ENCODE measurements at places on chromosomes 5 and 9.

GRCh38 chr9:89710697-89711096 is 105.9 kb downstream of the GADD45G start:
- no peak for DNase-seq

DNA sequence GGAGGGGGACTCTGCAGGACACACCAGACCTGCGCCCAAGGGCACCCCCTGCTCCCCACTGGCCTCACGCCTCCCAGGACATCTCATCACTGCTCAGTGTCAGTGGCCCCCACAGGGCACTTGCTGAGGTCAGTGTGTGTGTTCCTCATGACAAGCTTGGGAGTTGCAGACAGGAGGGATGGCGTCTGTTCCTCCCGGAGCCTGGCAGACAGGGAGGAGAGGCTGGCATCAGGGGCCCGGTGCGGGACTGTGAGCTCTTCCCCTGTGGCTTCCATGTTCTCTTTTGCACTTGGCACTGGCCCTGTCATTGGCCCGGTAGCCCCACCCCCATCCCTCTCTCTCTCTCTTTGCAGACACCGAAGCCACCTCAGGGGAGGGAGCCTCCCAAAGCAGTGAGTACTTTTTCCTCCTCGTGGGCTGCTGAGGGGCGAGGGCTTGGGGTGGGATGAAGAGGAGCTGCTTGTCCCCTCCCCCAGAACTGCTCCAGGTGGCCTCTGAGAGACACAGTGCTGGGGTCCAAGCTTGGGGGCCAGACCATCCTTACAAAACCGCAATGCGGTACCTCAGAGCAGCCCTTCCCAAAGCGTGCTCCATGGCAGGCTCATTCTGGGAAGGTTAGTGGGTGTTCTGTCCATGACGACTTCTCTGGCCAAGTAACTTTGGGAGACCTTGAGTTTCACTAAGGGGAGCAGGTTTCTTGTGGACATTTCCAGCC is 75.7 kb downstream of the AMBP start:
- no peak for DNase-seq

DNA sequence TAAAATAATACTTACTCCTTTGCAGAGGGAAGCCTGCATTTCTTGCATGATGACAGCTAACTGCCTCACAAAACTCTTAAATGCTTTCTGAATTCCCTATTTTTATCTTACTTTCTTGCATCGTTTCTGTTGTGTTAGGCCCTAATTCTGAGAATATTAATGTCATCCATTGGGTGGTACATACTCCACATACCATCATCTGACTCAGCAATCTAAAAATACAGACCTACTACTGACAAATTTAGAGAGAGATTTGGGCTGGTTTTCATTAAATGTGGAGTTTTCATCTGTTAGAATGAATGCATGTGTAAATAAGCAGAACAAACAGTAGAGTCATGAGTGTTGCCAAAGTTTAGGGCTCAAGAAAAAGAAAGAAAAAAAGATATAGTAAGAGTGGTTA is 26.5 kb upstream of the KCNN2 start:
- DNase-seq = no peak

- DNase-seq = no peak
These were observed 1738.8 kb downstream of the EFNA5 start for GRCh38 chr5:105931881-105932421.

GRCh38 chr9:119092125-119092524 is 277.1 kb downstream of the BRINP1 start:
- DNase-seq = no peak

GRCh38 chr9:70060883-70061507 is 17.3 kb downstream of the MAMDC2 start:
- peak; percentile 18 for DNase-seq

GRCh38 chr5:176654856-176655255 is 7.6 kb downstream of the TSPAN17 start:
- no peak for DNase-seq

DNA sequence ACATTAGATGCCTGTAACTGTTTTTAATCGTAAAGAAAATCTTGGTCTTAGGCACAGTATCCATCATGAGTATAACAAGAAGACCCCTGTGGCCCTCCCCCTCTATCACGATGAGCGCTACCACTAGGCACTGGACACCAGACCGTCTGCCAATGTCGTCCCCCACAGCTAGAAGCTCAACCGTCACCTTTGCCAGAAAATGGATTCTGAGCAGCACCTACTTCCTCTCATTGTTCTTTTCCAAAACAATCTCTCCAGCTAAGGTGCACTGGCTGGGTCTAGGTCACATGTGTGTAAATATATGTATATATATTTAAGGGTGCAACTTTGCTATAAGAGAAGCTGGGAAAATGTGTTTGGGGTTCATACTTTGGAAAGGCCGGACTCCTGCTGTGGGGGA is 15.7 kb upstream of the SSBP2 start:
- no peak for DNase-seq

DNA sequence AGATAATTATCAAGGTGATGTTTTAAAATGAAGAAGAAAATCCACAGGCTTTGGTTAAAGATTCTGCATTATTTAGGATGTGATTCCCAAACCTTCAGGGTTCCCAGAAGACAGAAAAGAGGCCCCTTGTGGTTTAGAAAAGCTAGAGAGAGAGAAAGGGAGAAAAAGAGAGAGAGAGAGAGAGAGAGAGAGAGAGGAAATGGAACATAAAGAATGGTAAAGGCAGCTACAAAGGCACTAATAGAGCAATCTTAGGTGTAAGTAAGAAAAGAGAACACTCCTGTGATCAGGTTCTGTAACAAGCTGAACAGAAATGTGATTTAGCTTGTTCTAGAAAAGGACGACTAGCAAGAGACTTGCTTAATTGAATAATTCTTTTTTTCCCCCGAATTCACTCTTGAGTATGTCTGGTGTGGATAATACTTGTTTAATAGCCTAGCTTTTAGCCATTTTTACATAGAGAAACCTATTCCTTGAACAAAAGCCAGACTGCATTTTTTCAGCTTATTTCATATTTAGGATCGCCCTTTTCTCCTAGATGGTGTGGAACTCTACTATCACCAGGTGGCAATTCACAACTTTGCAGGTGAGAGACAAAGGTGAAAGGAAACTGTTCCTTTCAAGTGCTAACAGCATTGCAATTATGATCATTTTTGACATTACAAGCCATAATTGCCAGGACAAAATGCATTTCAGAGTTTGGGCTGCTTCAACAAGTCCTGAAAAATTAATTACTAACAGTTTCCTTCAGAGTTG is 57.6 kb upstream of the SH3GL2 start:
- no peak for DNase-seq

- DNase-seq = no peak
These were observed 222.1 kb downstream of the TARS1 start for GRCh38 chr5:33662722-33663427.

DNA sequence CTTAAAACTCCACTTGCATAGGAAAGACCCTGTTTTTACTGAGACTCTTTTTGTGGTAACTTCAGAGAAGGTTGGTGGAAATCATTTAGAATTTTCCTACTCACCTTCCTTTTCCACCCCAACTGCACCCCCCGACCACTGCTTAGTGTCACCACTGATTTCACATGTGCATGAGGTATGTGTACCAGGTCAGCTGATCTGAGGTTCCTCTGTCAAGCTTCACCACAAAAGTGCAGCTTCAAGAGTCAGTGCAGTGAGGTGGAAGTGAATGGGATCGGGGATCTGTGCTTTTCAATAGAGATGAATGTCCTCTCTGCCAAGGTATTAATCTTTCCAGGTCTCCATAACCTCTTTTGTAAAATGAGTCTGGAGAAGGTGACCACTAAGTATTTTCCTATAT is 260.5 kb upstream of the WWC1 start:
- DNase-seq = no peak

- DNase-seq = no peak
These were observed 490.9 kb downstream of the GADD45G start for GRCh38 chr9:90095682-90096081.

DNA sequence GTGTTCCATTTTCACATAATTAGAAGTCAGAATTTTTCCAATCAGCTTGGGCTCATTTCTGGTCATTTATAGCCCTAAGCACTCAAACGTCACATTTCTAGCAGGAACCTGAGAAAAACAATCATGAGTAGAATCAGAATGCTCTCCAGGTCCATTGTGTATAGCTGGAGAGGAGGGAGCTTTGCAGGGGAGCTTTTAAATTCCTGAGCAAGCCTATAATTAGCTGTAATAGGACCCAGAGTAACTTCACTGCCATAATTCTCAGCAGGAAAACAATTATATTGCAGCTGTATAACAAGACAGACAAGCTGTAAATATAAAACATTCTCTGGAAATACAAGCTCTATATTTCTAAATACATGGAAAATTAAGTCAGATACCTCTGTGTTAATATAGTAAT is 637.6 kb upstream of the SGCD start:
- no peak for DNase-seq

- peak; percentile 85 for DNase-seq
These were observed 14.0 kb downstream of the TGFBR1 start for GRCh38 chr9:99118782-99119466.

DNA sequence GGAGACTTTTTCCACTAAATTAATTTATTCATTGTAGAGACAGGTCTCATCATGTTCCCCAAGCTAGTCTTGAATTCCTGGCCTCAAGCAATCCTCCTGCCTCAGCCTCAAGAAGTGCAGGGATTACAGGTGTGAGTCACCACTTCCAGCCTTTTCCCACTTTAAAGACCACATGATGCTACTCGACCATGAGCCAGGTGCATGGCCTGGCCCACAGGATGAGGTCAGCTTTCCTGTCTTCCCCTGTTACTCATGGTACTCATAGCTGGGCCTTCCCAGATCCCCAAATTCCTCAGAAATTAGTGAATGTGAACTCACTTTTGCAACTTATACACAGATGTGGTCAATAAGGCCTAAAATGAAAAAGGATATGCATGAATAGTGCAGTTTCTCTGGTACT is 395.9 kb downstream of the SEMA5A start:
- no peak for DNase-seq

DNA sequence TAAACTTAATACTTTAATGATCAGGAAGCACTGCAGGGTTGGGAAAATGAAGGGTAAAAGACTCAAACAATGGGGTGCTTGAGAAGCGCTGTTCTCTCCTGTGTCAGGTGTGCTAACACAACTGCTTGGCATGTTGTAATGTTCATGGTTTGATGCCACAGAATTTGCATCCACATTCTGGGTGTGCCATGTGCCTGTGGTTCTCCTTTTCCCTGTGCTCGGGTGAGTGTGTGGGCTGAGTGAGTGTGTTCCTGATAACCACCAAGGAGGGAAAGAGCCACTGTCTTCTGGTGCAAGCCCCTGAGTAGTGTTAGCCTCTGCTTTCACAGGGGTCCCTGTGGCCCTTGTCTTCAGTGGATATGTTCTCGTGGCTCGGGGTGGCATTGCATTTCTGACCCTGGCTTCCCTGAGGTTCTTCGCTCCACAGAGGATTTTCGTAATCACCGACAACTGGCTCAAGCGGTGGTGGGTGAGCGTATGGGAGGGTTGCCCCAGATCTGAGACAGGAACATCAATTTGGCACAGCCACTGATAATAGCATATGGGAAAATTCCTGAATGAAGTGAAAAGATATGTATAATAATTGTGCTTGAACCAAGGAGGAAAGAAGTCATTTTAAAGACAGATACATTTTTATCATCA is 102.0 kb downstream of the MVB12B start:
- no peak for DNase-seq

Data from HL-60 (cell line).